ENCODE measurements at places on chromosomes 7 and 10. TPM values are rescaled to one million over a fixed set of nuclear protein-coding genes. Genes with fewer than 3 reads are reported as not detected.

GRCh38 chr10:3879073-3879472 lies 94.1 kb upstream of the KLF6 start:
- H3K27ac ChIP-seq = no peak overlapping the region
- H3K36me3 ChIP-seq = no peaks in the 10 kb centered on the region
- H3K4me1 ChIP-seq = peaks cover 18% of the 10 kb centered on the region
- no peaks in the 10 kb centered on the region for H3K27me3 ChIP-seq

- H3K27me3 ChIP-seq = no peaks in the 10 kb centered on the region
- H3K4me3 ChIP-seq = no peak overlapping the region
- H3K36me3 ChIP-seq = no peaks in the 10 kb centered on the region
- DNase-seq = peak; percentile 2
- no peaks in the 10 kb centered on the region for H3K4me1 ChIP-seq
- H3K27ac ChIP-seq = no peak overlapping the region
Measured at GRCh38 chr7:5094641-5095040, 49.0 kb downstream of the RBAK start.

DNA sequence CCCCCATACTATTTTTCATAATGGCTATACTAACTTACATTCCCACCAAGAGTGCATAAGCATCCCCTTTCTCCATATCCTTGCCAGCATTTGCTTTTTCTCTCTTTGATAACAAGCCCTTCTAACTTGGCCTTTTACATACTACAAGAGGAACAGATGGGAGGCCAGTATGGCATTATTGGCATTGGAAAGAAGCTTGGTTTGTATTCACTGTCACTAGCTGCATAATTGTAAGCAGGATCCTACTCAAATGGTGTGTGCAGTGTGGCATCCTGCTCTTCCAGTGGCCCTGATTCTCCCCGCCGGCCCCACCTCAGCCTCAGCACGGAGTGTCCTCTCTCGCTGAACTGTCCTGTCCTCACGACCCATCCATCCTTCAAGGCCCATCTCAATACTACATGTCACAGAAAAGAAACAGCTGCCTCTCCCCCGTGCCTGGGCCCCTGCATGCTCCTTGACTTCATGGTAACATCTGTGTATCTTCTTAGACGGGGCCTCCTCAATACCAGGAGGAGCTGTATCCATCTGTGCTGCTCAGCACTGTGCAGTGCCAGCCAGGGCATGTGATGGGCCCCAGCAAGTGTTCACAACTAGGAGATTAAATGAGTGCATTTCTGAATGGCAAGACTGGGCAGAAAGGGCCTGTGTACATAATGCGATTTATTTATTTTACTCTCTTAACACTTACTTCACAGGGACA lies 205.2 kb downstream of the COBL start:
- no peak for DNase-seq
- no peaks in the 10 kb centered on the region for H3K27me3 ChIP-seq
- no peak overlapping the region for H3K27ac ChIP-seq
- no peaks in the 10 kb centered on the region for H3K36me3 ChIP-seq
- no peaks in the 10 kb centered on the region for H3K4me1 ChIP-seq

- no peak for DNase-seq
- no peaks in the 10 kb centered on the region for H3K36me3 ChIP-seq
- no peak overlapping the region for H3K4me3 ChIP-seq
- H3K27me3 ChIP-seq = no peaks in the 10 kb centered on the region
Measured at GRCh38 chr7:24884401-24884800, 95.6 kb downstream of the OSBPL3 start.

DNA sequence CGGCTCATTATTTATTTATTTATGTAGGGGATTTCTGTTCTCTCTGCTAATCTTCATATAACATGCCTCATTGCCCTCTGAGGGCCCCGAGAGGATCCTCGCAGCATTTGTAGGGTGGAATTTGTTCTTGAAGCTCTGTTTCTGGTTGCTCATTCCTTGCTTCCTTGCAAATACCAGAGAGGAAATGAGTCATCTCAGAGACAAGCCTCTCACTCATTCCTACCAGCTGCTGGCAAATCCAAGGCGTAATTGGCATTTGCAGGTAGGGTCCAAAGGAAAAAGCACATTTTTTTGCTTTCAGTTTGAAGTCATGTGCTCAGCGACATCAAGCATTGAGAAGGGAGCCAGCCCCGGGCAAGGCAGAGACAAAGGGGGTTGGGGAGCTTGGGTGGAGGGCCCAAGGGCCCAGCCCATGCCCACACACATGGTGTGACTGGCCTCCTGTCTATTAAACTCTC lies 501.6 kb downstream of the GALNT17 start:
- no peaks in the 10 kb centered on the region for H3K36me3 ChIP-seq
- no peaks in the 10 kb centered on the region for H3K4me1 ChIP-seq
- DNase-seq = no peak
- no peak overlapping the region for H3K27ac ChIP-seq

DNA sequence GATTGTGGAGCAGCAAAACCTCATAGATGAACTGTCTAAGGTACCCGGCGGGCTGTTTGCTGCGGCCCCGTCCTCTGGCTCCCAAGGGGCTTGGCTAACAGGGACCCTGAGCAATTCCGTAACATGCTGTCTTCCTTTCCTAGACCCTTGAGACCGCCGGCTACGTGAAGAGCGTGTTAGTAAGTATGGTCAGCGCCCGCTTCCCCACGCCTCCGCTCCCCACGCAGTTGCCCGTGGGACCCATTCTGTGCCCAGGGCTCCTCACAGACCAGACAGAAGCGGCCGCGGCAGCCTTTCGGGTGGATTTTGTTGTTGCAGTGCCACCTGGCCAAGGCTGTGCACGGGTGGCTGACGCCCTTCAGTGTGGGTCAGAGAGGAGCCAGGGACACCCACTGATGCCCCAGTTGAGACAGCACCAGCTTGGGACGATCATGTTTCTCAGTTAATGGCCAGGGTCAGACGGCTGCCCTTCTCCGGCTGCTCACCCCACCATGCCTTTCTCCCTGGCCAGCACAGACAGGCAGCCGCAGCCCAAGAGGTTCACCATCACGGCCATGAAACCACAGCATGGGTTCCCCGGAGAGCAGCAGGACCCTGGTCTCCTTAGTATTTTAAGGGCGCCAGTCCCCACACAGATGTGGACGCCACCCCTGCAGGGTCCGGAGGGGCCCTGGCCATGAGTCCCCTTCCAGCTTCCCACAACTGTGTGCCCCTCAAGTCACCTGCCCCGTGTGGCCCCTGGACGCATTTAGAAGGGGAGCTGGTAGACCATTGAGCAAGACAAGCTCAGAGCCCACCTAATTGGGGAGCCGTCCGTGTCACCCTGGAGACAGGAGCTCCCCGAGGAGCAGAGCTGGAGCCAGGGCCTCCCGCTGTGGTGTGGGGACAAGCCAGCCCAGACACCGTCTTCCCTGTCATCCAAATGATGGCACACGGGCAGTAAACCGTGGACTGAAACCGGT lies 49.4 kb upstream of the DPYSL4 start:
- H3K4me3 ChIP-seq = no peak overlapping the region
- DNase-seq = no peak
- no peaks in the 10 kb centered on the region for H3K4me1 ChIP-seq

DNA sequence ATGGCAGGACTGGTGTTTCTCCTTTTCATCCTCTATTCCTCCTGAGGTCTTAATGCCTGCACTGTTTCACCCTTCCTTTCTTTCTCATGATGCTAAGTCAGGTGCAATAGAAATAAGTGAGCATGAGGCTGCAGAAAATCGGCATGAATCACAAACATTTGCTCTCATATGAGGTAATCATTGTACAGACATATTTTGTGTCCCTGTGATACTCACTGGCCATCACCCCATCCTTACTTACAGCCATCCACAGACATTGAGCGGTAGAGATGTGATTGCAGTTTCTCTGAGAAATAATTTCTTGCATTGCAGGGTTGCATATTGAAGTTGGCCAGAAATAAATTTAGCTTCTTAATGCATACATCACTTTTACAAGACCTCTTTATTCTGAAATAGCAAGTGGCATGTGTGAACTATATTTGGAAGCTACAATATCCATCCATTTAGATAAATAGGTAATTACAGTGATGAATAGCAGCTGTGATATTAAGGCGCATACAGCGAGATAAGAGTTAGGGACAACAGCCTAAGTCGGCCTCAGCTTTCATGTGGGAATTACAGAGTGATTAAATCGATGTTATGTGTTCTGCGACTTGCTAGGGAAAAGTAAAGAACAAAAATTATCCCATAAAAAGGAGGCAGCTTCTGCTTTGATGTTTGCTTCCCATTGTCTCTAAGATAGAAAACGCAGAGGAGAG lies 612.6 kb downstream of the SORCS3 start:
- no peak for DNase-seq
- H3K36me3 ChIP-seq = no peaks in the 10 kb centered on the region
- no peaks in the 10 kb centered on the region for H3K4me1 ChIP-seq
- H3K27ac ChIP-seq = no peak overlapping the region
- H3K4me3 ChIP-seq = no peak overlapping the region

AQP1 gene
- 2.0 TPM for total RNA-seq

DNA sequence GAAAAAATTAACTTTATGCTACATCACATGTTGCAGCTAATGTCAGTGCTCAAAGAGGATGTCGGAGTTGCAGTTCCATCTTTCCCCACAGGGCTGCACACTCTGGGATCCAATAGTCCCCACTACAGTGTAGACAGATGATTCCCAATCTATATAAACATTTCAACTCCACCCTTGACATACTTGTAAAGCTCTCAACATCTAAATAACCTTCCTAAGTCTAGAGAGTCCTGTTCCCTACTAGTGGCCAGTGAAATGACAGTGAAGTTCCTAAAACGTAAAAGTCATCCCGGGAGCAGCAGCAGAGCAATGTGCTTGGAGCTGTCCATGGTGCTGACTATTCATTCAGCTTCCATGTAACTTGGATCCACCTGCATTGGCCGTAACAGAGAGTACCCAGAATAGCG lies 145.1 kb downstream of the GRM8 start:
- peak; percentile 33 for DNase-seq
- no peak overlapping the region for H3K27ac ChIP-seq
- H3K4me1 ChIP-seq = no peaks in the 10 kb centered on the region
- no peaks in the 10 kb centered on the region for H3K36me3 ChIP-seq

DNA sequence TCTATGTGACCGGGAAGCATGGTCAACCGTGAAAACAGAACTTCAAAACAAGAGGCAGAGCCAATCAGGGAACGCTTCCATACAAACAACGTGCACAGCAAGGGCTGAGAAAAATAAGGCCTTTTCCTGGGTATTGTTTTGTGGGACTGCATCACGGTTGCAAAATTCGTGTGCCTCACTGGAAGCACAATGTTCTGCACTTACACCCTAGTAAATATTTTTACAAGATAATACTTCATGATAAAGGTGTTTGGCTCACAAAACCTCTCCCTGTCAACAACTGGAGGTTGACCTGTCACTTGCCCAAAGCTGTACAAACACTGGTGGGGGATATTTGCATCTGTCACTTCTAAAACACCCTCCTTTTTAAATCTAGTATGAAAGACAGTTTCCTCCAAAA lies 37.0 kb downstream of the KLF6 start:
- no peak overlapping the region for H3K27ac ChIP-seq
- H3K4me1 ChIP-seq = peaks cover 2% of the 10 kb centered on the region
- no peaks in the 10 kb centered on the region for H3K36me3 ChIP-seq
- no peak for DNase-seq
- H3K27me3 ChIP-seq = no peaks in the 10 kb centered on the region
- no peak overlapping the region for H3K4me3 ChIP-seq

- no peak overlapping the region for H3K27ac ChIP-seq
- no peaks in the 10 kb centered on the region for H3K27me3 ChIP-seq
- no peak for DNase-seq
- H3K4me3 ChIP-seq = no peak overlapping the region
Measured at GRCh38 chr10:34262985-34263384, 552.1 kb downstream of the PARD3 start.

TAF6 gene
- total RNA-seq = 67.4 TPM

MRPL32 gene
- 47.5 TPM for total RNA-seq
